ENCODE measurements at places on chromosomes 1 and 21. TPM values are rescaled to one million over a fixed set of nuclear protein-coding genes. Genes with fewer than 3 reads are reported as not detected.

DNA sequence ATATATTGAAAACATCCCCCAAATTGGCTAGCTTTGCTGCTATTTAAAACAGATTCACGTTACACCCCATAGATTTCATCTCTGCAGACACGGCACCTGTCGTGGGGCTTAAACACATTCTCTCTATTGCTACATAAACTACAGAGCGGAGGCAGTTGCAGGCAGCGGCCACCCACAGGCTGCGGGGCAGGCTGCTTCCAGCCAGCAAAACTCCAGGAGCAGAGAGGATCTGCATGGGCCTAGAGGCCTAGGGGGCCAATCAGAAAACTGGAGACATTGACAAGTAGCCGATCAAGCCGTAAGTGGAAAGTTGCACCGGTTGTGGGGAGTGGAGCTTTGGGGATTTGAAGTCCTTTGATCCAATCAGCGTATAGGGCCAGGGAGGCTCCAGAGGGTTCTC lies 129.0 kb upstream of the KLHDC7A start:
- H3K27me3 ChIP-seq = peaks cover 24% of the 10 kb centered on the region
- no peak overlapping the region for H3K4me3 ChIP-seq
- H3K27ac ChIP-seq = no peak overlapping the region
- no peak for DNase-seq
- H3K4me1 ChIP-seq = peaks cover 16% of the 10 kb centered on the region
- H3K36me3 ChIP-seq = no peaks in the 10 kb centered on the region

DNA sequence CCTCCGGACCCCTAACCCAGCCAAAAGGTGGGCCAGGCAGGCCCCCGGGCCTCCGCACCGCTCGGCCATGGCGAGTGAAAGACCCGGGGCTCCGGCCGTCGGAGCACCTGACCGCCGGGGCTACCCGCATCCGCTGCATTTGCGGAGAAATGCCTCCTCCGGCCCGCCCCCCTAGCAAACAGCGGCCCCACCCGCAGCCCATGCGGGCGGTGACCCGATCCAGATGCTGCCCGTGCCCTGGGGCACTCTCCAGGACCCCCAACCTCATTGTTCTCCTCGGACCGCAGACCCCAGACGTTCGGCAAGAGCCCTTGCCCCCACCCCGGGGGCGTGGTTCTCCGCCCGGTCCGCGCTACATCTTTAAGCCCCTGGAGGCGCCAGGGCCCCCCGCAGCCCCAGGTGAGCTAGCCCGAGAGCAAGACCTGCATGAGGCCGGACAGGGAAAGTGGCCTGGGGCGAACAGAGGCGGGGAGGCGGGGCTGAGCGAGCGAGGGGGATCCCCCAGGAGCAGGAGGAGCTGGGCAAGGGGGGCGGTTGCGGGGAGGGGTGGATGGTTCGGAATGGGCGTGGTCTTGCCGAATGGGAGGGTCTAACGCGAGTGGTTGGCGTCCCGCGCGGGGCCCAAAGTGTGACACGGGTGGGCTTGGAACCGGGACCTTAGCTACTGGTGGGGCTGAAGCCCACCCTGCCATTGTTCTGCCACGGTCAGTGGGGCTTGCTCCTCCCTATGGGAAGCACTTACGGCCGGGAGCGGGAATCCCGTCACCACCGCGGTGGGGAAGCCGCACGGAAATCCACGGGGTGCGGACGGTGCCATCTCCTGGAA lies 6.3 kb upstream of the CRYBG2 start:
- no peaks in the 10 kb centered on the region for H3K36me3 ChIP-seq
- no peak overlapping the region for H3K27ac ChIP-seq
- H3K27me3 ChIP-seq = peaks cover 74% of the 10 kb centered on the region
- peak overlapping the region; percentile 8 for H3K4me3 ChIP-seq
- no peak for DNase-seq

DNA sequence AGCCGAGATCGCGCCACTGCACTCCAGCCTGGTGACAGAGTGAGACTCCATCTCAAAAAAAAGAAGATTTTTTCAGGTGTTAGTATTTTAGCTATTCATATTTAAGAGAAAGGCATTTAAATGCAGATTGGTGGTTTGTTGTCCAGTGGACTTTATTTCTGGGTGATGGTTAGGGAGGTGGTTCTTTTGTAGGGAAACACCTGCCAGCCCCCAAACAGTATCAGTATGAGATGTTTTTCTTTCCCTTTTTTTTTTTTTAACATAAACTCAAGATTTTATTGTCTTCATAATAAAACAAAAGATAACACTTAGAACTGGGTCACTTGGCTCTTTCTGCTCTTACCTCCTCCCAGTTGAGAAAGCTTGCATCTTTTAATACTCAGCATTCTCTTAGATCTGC lies 9.9 kb downstream of the CCDC18 start:
- no peaks in the 10 kb centered on the region for H3K27me3 ChIP-seq
- peaks cover 15% of the 10 kb centered on the region for H3K36me3 ChIP-seq
- H3K4me1 ChIP-seq = no peaks in the 10 kb centered on the region
- H3K27ac ChIP-seq = no peak overlapping the region

The EPHA2 gene
- 1.4 TPM for total RNA-seq

DNA sequence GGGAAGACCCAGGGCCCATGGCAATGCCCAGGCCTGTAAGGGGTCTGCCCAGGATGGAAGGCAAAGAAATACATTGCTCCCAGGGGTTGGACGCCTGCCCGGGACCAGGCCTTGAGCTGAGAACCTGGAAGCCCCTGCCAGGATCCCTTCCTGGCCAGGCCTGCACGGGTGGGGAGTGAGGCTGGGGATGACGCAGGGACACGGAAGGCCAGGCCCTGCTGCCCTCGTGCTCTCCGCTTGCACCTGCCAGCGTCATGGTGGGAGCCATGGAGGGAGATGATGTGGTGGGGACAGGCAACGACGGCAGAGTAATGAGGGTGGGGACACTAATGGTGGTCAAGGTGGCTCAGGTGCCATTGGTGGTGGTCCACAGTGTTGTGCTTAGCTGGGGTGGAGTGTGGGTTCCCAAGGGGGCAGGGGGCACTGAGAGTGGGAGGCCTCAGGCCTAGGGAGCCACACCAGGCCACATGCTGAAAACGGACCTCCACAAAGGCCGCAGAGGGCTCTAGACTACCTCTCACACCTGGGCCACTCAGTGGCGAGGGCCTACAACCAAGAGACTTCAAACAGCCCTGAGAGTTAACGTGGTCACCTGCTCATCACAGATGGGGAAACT lies 4.3 kb downstream of the HES3 start:
- no peak for DNase-seq
- no peaks in the 10 kb centered on the region for H3K36me3 ChIP-seq
- H3K27ac ChIP-seq = no peak overlapping the region
- no peak overlapping the region for H3K4me3 ChIP-seq

Measured in thymus (tissue), 14 donors.